ENCODE measurements at places on chromosomes 5 and 9. TPM values are rescaled to one million over a fixed set of nuclear protein-coding genes. Genes with fewer than 3 reads are reported as not detected.
A peak's percentile ranks its signal among the peaks of the same experiment; 100 is the strongest.

DNA sequence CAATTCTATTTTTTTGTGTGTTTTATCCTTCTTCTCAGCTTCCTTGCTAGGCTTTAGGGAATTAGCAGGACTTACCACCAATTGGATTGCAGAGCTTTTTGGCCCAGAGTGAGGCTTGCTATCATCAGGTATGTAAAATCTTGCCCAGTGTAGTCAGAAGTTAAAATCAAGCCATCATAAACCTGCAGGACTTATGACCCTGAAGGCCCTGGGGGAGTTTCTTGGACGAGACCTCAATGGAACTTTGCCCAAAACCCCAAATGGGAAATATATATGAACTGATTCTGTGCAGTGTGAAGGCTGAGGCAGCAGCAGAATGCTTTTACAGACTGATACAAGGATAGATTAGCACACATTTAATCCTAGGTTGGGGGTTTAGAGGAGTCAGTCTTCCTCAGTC lies 287.0 kb downstream of the SH3GL2 start:
- DNase-seq, result no peak

CCNO gene
- total RNA-seq, result 0.32 TPM

SOX30 gene
- not detected for total RNA-seq

NIM1K gene
- 0.43 TPM for total RNA-seq

UBE2QL1 gene
- not detected for total RNA-seq

GRCh38 chr5:110653231-110653970 lies 73.1 kb downstream of the TMEM232 start:
- no peak for DNase-seq

DNA sequence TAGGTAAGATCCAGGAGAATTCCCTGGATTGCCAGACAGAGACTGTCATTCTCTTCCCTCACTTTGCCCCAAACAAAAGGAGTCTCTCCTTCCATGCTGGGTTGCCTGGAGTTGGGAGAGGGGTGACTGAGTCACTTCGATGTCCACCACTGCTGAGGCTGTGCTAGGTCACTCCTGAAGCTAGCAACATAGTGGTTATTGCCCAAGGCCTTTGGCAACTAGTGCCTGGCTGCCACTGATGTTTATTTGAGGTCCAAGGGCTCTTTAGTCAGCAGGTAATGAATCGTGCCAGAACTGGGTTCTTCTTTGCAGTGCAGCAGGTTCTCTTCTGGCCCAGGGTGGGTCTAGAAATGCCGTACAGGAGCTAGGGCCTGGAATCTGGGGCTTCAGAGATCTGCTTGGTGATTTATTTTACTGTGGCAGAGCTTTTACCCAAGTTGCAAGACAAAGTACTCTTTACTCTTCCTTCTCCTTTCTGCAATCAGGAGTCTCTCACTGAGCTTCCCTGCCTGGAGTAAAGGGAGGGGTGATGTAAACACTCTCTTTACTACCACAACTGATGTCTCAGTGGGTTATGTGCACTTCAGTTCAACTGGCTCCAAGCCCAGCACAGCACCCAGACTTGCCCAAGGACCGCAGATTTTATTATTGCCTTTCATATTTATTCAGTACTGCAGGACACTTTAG lies 155.7 kb upstream of the SH3GL2 start:
- DNase-seq, result no peak

GRCh38 chr9:36503172-36504088 lies 69.3 kb upstream of the MELK start:
- DNase-seq, result no peak

GRCh38 chr9:131980267-131981016 lies 99.2 kb downstream of the MED27 start:
- DNase-seq, result no peak

DNA sequence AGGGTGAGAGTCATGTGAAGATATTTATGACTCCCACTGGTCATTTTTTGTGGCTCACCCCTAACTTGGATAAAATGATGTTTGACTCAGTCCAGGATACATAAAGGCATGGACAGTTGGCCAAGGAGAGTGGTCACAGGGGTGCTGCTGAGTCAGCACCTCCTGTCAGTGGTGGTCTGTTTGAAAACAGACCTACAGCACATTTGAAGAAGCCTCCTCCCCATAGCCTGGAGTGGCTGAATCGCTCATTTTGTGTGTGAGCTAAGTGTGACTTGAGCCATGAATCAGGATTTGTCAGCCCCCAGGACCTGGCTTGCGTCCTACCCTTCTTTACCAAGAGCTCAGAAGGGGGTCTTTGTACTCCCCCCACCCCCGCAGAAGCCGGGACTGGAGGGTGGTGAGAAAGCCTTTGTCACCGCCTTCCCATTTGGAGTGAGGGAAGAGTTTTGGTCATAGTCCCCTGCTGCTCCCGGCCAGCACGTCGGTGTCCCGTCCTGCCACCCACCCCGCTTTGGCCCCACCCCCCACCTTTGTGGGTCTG lies 35.6 kb downstream of the TRIO start:
- DNase-seq, result peak; percentile 86

FSTL4 gene
- under 0.01 TPM for total RNA-seq

TMEM174 gene
- not detected for total RNA-seq

DNA sequence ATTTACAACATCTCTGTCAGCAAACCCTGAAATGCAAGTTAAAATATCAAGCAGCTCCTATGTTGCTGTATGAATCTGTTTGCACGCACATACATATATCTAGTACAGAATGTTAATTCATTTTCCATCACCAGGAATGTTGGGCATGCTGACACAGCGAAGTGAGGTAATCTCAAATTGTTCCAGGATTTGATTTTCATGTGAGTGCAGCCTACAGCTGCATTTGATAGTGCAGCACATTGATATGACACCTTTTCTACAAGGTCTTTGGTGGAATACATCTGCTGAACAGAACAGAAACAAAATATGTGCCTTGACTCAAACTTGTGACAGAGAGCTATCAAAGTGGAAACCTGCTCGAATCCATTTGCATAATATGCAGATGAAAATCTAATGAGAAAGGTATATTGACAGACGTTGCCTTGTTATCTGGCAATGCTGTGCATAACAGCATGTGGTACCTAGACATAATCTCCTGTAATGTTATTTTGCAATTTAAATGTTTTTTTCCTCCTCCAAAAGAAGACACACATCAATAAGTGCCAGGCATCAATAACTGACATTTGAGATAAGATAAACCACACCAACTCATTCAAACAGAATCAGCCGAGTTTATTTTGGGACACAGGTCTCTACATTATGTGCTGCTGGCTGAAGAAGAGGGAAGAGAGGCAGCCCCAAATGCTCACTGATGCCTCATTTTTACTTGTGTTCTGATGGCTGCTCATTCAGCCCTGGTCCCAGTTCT lies 512.2 kb downstream of the ZNF608 start:
- no peak for DNase-seq

GRCh38 chr5:54616031-54616430 lies 98.5 kb downstream of the SNX18 start:
- peak; percentile 85 for DNase-seq

PTPRD gene
- 7.1 TPM for total RNA-seq

GRCh38 chr5:38719916-38720315 lies 125.9 kb upstream of the OSMR start:
- DNase-seq, result peak; percentile 86

- DNase-seq, result no peak
Measured at GRCh38 chr9:35996358-35996970, 38.5 kb upstream of the OR2S2 start.

SLC6A3 gene
- total RNA-seq, result not detected

CCDC180 gene
- total RNA-seq, result 3.0 TPM

NR5A1 gene
- total RNA-seq, result not detected

DNA sequence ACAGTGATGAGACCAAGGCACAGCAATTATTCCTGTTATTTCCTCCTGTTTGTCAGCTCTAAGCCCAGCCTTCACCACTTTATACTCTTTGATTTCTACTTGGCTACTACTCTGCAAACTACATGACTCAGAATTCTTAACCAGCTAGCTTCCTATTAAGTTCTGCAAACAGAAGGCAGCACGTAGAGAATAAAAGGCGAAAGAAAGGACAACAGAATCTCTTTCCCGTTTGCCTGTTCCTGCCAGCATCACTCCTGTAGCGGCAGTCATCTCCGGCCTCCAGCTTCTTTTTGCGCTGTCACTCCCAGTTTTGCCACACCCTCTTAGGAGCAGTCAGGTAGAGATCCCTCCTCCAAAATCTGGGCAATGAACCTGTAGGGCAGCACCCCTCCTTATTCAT lies 29.9 kb downstream of the DPYSL3 start:
- DNase-seq, result peak; percentile 42

DNA sequence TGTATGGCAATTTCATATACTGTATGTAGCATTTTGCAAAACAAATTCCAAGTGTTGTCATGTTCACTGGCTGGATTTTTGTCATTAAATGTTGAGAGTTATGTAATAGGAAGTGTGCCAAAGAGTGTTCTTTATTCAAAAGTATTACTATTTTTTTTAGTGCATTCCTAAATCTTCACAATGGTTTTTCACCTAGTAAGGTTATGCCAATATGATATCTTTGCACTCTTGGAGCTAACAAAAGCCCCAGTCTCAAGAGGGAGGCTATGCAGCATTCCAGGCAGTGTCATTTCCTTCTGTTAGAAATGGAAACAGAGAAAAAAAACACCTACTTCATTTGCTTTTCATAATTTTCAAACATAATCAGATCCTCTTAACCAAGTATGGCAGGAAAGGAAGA lies 5.1 kb upstream of the SSBP2 start:
- DNase-seq, result no peak

EGFL7 gene
- total RNA-seq, result 9.9 TPM

ELAVL2 gene
- total RNA-seq, result not detected

SLC36A2 gene
- total RNA-seq, result not detected

Data from fibroblast of villous mesenchyme (primary cell).